Cardiac ventricle fibroblast (primary cell): ENCODE measurements at places on chromosomes 5 and 9. TPM values are rescaled to one million over a fixed set of nuclear protein-coding genes. Genes with fewer than 3 reads are reported as not detected.

ABLIM3 gene
- total RNA-seq, result 50.2 and 63.5 TPM in 2 replicates

SEMA5A gene
- total RNA-seq, result 17.5 and 17.8 TPM in 2 replicates

IL3 gene
- not detected in 2 replicates for total RNA-seq

INSYN2B gene
- 10.7 and 14.5 TPM in 2 replicates for total RNA-seq

CD14 gene
- 0.15 and 1.3 TPM in 2 replicates for total RNA-seq

GFI1B gene
- total RNA-seq, result not detected in 2 replicates

TARS1 gene
- total RNA-seq, result 69.9 and 89.3 TPM in 2 replicates
